Stimulated activated CD8-positive, alpha-beta memory T cell treated with anti-CD3 and anti-CD28 coated beads, Interleukin-4, amount 100 ng/mL, for 1 hour (primary cell): ENCODE measurements at places on chromosomes 4 and X.

DNA sequence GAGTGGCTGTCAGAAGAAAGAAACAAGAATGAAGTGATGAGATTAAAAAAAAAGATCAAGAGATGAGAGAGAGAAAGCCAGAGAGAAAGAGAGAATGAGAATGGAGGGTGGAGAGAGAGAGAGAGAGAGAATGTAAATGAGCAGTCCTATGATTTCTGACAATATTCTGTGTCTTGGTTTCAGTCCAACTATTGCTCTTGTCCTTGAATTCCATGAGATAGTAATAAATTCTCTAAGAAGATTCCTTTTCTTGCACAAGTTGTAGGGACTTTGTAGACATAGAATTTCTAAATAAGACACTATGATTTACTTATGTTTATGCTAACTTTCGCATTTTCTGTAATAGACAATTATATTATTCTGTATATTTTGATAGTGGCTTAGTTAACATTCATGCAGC is 149.6 kb upstream of the CTSO start:
- DNase-seq: no peak

GRCh38 chr4:8547912-8548730 is 32.1 kb upstream of the GPR78 start:
- no peak for DNase-seq

DNA sequence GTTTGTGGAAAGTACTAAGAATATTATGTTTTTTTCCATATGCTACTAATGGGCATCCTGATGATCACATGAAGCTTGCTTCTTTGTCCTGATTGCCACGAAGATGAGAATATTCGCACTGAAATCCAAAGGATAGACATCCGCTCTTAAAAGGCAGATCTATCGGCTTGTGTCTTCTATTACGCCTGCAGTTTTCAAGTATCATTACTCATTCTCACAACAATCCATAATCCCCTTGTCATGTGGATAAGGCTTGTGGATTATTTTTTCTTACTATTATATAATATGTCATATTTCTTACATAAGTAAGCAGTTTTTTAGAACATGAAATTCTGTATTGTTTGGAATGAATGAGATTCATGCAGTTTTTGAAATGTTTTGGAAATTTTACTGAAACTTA is 62.8 kb downstream of the KCNIP4 start:
- no peak for DNase-seq

GRCh38 chr4:145179281-145179860 is 1.0 kb downstream of the OTUD4 start:
- DNase-seq: peak; percentile 58

DNA sequence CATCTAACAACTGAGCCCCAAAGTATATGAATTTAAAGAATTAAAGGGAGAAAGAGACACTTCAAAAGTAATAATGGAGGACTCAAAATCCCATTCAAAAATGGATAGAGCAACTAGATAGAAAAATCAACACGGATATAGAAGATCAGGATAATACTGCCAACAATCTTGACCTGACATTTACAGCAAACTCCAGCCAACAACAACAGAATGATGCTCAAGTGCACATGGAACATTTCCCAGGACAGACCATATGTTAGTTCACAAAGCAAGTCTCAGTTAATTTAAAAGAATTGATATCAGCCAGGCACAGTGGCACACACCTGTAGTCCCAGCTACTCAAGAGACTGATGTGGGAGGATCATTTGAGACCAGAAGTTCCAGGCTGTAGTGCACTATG is 72.0 kb upstream of the SMARCAD1 start:
- no peak for DNase-seq

DNA sequence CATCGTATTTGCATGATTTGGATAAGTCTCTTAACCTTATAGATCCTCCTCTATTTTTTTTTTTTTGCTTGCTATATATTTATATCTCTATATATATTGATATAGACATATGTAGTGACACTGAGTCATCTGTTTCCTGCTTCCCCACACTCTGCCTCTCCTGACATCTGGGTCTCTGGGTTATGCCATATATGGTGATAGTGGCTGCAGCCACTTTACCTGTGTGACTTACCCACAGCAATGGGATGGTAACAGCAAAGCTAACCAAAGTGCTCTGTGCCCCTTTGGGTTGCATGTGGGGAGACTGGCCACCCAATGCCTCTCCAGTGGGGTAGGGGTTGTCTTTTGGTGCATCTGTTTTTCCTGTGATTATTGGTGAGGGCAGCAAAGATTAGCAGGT is 14.5 kb downstream of the CMC4 start:
- no peak for DNase-seq

DNA sequence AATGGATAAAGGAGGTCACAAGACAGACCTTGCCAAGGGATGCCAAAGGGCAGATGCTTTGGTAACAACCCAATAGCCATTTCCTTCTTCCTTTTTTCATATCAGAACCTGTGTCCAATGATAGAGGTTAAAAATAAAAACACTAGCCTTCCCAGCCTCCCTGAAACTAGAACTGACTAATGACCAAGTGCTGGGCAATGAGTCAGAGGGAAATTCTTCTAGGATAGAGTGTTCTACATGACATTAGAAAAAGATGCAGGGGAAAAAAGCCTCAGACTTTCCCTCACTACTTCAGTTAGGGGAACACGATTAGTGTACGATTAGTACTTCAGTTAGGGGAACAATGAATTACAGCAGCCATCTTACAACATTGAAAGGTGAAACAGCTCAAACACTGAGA is 29.3 kb upstream of the FAM47C start:
- DNase-seq: no peak

DNA sequence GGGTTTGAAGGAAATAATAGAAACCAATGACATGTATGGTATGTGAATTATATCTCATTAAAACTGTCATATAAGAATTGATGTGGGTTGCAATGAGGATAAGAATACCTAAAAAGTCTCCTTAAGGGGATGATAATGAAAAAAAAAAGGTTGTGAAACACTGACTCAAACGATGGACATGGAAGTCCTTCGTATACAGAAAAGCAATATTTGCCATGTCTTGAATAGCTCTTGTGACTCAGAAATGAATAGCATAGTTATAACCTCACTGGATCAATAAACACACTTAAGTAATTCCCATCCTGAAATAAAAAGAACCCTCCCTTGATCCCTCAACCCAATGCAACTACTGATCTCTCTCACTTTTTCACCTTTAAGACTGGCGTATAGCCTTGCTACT is 89.7 kb downstream of the OPHN1 start:
- no peak for DNase-seq

DNA sequence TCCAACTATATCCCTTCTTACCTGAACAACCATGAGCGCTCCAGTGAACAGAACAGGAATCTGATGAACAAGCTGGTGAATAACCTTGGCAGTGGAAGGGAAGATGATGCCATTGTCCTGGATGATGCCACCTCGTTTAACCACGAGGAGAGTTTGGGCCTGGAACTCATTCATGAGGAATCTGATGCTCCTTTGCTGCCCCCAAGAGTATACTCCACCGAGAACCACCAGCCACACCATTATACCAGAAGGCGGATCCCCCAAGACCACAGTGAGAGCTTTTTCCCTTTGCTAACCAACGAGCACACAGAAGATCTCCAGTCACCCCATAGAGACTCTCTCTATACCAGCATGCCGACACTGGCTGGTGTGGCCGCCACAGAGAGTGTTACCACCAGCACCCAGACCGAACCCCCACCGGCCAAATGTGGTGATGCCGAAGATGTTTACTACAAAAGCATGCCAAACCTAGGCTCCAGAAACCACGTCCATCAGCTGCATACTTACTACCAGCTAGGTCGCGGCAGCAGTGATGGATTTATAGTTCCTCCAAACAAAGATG is 870.2 kb downstream of the ADGRL3 start:
- DNase-seq: no peak

- DNase-seq: no peak
Observed at GRCh38 chr4:153610623-153611376, 73.3 kb upstream of the TLR2 start.

DNA sequence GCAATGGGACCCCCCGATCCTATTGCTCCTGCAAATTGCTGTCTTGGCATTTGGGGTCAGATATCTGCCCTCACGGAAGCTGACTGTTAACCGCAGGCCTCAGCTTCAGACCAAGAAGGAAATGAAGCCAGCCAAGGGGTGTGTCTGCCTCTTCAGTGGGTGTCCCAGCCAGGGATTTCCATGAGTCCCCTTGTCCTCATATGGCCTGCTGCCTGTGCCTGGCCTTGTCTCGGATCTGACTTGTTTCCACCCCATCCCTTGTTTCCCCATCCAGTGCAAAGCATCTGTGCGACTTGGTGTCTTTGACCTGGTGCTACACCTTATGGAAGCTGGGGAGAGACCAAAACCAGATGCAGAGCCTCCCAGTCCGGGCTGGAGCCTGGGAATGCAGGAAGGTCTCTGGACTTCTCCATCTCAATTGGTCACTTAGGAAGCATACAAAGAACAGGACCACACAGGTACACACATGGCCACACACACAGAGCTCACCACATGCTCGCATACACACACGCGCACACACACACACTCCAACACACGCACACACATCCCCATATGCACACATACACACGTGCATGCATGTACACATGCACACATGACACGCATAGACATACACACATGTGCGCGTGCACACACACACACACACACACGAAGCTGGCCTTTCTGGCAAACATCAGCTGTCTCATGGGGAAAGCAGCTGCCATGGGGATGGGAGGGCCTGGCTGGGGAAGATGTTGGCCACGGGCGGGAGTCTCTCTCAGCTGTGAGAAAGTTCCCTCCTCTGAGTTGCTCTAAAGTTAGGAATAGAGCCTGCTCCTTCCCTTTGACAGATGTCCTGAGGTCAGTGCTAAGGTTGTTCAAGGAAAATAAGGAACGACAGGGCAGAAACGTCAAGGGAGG is 65.5 kb downstream of the CRMP1 start:
- DNase-seq: no peak

DNA sequence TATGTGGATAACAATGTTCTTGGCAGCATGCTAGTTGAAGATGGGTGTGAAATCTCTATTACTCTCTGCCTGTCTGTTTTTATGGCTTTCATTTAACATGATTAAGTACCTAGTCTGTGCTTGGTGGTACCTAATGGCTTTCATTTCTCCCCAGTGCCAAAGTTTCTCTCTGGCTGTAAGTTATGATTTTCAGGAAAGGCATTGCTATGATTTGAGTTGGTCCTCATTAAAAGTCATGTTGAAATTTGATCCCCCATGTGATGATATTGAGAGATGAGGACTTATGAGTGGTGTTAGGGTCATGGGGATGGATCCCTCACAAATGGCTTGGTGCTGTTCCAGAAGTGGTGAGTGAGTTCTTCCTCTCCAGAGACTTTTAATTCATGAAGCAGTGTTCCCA is 162.4 kb upstream of the IL15 start:
- no peak for DNase-seq

DNA sequence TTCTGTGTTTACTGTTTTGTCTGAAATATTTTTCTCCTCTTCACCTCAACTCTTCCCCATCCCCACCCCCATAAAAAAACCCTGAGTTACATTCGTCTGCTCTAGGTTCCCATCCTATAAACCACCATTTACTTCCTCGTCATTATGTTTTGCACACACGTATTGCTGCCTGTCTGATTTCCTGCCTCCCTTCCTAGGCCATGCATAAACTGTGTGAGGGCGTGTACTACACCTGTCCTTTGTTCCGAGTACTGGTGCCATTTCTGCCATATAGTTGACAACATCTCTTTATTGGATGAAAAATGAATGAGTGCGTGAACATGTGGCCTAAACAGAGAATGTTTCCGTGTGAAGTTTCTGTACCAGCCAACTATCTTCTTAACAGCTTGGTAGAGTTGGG is 258.5 kb upstream of the FAT1 start:
- DNase-seq: no peak

GRCh38 chr4:77193511-77194102 is 36.6 kb downstream of the CCNG2 start:
- peak; percentile 56 for DNase-seq

DNA sequence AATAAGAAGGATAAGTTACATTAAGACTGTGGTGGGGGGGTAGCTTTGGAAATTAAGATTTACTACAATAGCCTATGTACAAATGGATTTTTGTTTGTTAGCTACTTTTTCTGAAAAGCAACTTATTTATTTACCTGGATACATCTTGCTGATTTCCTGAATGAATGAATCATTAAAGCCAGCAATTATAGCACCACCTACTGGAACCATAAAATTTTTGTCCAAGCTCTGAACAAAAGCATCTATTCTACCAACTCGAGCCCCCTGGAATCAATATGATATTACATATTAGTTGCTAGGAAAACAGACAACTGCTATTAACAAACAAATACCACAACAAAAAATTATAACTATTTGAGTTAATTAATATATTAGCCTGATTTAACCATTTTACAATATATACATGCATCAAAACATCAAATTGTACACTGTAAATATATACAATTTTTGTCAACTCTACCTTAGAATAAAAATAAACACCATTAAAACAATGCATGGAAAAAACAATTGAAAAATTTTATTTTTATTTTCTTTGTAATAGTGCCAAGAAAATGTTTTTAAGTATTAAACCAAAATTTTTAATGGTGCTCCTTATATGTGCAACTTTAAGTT is 15.3 kb downstream of the SEPSECS start:
- DNase-seq: no peak

GRCh38 chrX:153426204-153426603 is 14.9 kb downstream of the ZFP92 start:
- DNase-seq: no peak

- DNase-seq: no peak
Observed at GRCh38 chrX:47091149-47091775, 13.0 kb downstream of the RGN start.

DNA sequence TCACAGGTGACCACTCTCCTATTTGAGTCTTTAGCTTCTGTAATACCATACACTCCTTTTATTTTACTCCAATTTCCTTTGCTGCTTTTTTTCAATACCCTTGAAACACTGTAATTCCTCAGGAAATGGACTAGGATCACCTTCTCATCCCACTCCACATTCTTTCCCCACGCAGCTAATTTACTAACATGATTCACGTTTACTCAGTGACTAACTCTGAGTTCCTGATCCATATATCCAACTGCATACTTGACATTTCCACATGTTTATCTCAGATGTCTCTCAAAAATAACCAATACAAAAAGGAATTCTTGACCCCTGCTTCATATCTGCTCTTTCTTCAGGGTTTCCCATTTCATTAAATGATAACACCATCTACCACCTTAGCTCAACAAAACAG is 19.9 kb downstream of the RPS6KA6 start:
- DNase-seq: no peak

DNA sequence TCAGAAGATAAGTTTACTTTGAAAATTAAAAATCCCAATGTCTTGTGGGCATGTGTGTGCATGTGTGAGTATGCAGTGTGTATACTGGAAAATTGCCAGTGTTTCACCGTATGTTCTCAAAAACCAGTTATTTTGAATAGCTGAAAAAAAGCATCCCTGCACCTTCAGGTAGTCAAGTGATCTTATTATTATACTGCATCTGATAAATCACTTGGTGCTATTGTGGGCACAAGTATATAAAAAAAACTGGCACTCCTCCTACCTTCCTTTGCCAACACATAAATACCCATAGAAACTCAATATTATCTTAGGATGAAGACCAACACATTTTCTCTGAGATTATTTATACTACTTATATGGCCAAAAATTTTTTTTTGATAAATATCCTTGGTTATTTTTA is 91.5 kb upstream of the MAP9 start:
- DNase-seq: no peak

GRCh38 chr4:147088146-147088545 is 142.5 kb upstream of the TTC29 start:
- no peak for DNase-seq
